Bone marrow (tissue), 2 donors: ENCODE measurements at places on chromosomes 1 and 21.

DNA sequence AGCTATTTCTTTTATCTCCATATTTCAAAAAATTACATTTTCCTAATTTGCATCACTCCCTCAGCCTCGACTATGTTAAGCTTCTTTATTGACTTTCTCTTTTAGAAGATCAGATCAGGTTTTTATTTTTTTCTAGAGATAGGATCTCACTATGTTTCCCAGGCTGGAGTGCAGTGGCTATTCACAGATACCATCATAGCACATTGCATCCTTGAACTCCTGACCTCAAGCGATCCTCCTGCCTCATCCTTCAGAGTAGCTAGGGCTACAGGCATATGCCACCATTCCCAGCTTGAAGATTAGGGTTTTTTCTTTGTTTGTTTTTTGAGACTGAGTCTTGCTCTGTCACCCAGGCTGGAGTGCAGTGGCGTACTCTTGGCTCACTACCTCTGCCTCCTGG, 20.1 kb downstream of the UCK2 start:
- DNase-seq, result no peak

- DNase-seq, result no peak
These were observed 4.5 kb downstream of the PEF1 start for GRCh38 chr1:31640179-31640578.

GRCh38 chr1:245953876-245954660, 553.0 kb downstream of the SMYD3 start:
- DNase-seq, result no peak

DNA sequence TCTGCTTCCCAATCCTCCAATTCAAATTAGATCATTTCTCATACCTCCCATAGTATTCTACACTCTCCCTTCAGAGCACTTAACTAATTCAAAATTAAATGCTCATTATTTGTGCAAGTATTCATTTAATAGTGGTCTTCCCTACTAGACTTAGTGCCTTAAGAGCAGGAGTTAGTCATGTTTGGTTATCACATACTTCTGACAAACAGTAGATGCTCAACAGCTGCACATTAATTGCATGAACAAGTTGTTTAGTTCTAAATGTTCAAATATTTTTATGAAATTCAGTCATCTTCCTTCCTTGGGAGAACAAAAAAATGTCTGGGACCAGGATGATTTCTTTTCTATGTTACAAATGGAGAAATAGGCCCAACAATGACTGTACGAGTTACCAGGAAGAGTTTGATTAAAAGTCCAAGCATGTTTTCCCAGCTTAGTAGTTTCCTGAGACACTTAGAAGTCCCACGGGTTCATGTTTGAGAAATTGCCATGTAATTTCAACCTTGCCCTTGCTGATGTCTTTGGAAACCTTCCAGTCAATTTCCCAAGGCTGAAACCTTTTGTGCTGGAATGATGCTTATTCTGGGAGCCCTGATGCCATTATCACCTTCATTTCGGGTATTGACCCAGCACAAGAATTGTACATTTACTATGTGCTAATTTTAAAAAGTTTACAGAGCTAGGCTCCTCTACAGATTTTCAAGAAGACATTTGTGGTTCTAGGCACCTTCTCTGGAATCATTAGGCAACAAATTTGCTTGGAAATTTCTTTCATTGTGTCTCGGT, 437.9 kb upstream of the PLXNA2 start:
- DNase-seq, result no peak

DNA sequence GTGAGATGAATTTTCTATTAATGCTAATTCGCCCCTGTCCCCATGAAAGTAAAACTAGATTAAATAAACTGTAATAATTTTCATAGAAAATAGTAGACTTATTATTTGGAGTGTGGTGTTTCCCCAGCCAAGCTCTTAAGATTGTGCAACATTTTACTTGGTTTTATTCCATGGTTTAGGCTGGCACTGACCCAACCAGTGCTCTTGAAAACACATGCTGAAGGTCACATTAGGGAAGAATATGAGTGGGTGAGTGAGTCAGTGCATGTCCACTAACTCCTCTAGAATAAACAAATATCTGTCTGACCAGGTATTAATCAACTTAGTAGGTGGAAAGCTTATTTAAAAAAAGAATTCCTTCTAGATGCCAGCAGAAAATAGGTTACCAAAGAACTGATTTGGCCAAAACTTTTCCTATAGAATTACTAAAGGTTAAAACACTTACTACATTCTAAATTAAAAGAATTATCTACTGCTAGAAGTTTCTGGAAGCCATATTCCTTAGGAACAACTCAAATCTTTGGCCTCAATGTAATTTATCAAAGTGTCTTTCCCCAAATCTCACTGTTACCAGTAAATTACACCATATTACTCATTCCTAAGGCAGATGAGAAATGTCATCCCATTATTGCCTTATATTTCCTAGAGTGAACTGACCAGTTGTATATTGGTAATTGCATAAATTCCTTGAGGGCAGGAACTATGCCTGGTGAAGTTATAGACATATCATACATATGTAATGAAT, 89.7 kb upstream of the RGS1 start:
- DNase-seq, result no peak

- no peak for DNase-seq
These were observed 1.0 kb downstream of the DNAJB4 start for GRCh38 chr1:78005755-78006154.

- DNase-seq, result peak; percentile 93
These were observed 7.8 kb downstream of the NUAK2 start for GRCh38 chr1:205313563-205314308.

DNA sequence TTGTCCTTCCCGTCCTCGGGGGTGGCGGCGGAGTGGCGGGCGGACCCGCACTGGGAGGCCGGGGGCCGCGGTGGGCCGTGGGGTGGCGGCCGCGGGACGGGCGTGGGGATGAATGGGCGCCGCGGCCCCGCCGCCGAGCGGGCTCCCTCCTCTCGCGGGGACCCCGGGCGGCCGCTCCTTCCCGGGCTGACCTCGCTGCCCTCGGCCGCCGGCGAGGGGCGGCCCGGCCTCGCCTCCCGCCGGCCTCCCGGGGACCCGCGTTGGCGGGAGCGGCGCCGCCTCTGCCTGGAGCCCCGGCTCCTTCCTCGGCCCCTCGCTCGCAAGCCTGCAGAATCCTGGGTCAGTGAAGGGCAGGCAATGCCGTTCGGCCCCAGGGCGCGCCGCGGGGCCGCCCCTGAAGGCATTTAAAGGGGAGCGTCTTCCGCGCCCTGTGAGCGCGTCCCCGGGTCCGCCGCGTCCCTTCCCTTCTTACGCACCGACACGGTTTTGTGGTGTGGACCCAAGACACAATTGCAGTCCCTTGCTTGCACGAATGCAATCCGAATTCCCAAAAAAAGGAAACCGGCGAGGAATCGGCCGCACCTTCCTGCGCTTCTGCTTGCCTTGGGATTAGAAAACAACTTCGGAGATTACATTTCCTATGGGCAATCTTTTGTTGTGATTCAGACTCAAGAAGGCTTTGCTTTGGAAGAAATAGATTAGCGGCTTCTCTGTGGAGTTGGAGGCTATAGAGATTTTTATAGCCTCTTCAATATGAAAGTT, 776 bp downstream of the ITSN1 start:
- DNase-seq, result no peak

DNA sequence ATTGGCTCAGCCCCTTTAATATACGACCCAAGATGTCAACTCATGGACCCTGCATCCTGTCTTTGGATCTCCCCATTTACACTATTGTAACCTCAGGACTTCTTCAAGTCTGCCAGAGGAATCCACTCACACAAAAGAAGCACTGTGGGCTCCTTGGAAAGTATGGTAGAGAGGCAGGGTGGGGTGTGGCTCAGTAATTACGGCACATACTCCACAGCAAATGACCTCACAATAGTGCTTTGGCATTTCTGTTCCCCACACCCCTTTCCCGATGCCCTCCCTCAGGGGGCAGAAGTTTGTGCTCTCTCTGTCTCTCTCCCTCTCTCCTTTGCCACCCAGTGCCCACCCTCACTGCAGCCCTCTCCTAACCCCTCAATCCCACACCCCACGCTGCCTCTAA, 27.8 kb upstream of the IFNAR2 start:
- no peak for DNase-seq

DNA sequence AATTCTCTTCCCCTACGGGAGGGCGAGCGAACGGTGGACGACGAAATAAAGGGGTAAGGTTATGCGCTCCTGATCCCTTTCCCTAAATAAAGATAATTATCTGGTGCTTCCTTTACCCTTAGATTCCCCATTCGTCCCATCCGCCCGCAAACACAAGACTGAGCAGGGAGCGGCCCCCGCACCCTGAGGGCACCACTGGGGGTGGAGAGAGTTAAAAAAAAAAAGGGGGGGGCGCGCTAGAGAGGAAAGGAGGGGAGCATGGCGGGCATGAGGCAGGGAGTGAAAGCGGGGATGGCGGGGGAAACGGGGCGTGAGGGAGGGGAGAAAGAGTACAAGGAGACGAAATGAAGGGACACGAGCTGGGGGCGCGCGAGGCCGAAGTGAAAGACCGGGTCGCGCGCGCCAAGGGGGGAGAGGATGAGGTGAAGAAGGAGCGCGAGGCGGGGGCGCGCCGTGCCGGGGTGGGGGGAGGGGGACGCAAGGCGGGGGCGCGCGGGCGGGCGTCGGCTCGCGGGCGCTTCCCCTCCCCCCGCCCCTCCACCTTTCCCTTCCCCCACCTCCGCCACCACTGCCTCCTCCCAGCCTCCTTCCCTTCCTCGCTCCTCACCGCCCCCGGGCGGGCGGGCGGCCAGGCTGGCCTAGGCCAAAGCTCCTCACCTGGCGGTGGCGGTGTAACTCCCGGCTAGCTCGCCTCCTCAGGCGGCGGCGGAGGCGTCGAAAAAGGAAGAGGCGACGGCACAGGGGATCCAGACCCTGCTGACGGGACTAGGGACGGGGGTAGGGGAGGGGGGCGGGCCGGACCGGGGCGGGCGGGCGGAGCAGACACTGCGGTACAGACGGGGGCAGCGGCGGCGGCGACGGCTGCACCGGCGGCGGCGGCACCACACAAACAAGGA, 448 bp downstream of the GATAD2B start:
- no peak for DNase-seq

- no peak for DNase-seq
These were observed 746 bp downstream of the AK4 start for GRCh38 chr1:65148548-65149350.

DNA sequence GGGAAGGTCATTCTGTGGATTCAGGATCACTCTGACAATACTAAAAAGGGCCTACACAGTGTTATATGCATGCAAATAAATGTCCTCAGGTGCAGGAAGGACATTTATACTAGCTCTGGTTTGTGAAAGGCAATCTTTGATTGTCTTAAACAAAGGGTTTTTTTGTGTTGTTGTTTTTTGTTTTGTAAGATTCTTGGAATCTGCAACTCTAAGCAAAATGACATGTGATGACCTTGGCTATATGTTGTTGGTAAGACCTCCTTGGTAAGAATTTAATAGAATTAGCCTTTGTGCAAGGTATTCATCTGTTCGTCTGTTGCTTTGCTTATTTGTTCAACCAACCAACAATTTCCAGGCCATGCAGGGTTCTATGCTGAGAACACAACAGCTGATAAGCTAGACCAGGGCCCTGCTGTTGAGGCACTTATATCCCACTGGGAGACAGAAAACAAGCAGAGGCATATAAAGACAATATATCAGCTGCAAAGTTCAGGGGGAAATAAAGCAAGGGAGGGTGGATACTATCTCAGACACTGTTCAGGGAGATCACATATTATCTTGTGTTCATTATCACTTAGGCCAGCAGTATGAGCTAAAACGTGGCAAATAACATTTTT, 60.3 kb downstream of the FH start:
- no peak for DNase-seq

DNA sequence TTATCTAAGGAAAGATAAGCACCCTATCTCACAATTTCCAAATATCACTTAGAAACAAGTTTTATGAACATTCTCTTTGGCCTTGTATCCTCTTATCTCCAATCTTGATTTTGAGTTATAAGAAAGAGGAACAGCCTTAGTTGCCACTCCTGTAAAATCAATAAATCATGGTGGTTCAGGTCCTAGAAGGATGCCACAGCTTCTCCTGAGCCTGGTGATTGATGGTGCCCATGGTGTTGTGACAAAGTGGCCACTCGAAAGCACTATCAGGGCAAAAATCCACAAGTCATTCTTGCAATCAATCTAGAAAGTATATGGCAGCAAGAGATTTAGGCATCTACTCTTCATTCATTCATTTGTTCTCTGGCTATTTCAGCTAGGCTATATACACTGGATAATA, 27.8 kb downstream of the GBP6 start:
- peak; percentile 12 for DNase-seq

DNA sequence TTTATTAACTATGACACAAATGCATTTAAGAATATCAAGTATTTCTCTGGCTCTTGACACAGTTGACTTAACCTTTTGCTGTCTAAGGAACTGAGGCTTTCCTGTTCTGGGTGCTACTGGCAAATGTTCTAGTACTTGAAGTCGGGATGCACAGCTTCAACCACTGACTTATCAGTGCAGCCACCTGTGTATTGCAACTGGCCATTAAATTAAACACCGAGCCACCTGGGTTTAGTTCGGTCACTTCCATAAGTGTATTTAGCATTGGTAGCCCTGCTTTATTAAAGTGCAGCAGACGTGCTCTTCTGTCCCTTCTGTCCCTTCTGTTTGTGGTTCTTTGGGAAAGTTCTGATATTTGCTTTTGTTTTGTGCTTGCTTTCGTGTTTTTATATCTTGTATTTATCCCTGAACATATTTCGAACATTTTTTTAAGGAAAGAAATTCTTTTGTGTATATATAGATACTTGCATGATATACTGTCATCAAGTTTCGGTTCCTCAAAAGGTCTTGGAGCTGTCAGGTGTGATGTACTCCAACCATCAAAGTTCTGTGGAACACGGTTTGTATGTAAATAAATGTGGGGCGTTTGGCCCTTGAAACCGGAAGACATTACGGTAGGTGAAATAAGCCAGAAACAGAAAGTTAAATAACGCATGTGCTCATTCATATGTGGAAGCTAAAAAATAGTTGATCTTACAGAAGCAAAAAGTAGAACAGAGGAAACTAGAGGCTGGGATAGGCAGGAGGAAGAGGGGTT, 297.9 kb upstream of the GREM2 start:
- DNase-seq, result no peak

GRCh38 chr1:94205639-94206038, 31.7 kb downstream of the ARHGAP29 start:
- no peak for DNase-seq

GRCh38 chr1:113129529-113130185, 56.7 kb downstream of the LRIG2 start:
- DNase-seq, result no peak

DNA sequence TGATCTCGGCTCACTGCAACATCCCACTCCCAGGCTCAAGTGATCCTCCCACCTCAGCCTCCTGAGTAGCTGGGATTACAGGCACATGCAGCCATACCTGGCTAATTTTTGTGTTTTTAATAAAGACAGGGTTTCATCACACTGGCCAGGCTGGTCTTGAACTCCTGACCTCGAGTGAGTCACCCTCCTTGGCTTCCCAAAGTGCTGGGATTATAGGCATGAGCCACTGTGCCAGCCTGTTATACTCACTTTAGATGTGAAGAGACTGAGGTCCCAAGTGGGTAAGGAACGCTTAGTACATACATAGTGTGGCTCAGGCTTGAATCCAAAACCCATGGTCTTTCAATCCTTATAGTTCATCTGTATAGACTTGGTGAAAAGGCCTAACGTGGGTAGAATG, 63.7 kb upstream of the EPS8L3 start:
- DNase-seq, result no peak

DNA sequence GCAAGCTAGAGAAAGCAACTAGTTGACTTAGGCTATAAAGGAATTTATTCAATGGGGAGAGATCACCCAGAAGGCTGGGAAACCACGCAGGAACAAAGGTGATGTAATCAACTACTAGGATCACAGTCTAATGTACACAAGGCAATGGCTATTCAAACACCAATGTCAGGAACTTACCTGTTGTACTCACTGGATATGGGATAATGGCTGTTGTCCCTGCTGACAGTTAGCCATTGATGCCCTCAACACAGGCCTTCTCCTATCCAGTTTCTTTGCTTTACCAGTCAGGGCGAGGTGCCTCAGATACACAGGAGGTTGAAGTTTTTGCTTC, 32.3 kb downstream of the C21orf91 start:
- no peak for DNase-seq
